Inflammatory macrophage treated with lipopolysaccharide for 1 hour (primary cell): ENCODE measurements at places on chromosomes 2 and 18.
A peak's percentile ranks its signal among the peaks of the same experiment; 100 is the strongest.

DNA sequence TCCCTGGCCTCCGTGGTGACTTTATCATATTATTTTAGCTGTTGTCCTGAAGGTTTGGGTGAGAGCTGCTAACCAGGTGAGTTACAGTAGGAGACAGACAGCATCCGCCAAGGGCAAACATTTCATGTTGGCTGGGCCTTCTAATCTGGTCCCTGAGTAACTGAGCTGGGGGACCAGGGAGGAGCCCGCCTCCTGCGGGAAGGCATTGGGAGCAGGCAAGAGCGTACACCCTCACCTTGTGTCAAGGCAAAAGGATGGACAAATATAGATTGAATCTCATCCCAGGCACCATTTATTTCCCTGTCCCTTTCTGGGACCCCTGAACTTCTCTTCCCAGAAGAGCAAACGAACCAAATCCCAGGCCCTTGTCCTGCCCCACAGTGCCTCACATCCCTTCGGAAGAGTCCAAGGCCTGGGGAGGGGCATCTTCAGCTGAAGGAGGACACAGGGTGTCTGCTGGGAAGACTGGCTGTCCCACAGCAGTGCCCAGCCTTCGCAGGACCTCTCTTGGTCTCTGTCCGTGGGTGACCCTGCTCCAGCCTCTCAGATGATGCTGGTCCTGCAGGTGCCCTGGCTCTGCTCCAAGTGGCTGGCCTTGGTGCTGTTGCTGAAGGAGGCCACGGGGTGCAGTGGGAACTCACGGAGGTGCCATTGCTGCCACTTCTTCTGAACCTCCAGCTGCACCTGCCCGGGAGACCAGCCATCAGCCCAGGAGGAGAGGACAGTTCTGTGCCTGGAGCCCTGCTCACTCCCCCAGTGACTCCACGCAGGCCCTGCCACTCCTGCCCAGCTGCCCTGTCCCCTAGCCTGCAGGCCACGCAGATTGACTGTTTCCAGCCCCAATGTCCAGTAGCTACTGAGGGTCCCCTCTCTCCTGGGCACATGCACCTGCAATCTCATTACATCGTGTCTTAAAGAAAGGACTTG is 8.2 kb downstream of the TMEM37 start:
- DNase-seq, result no peak

GRCh38 chr2:239143858-239144712 is 256.7 kb downstream of the HDAC4 start:
- DNase-seq, result peak; percentile 16

DNA sequence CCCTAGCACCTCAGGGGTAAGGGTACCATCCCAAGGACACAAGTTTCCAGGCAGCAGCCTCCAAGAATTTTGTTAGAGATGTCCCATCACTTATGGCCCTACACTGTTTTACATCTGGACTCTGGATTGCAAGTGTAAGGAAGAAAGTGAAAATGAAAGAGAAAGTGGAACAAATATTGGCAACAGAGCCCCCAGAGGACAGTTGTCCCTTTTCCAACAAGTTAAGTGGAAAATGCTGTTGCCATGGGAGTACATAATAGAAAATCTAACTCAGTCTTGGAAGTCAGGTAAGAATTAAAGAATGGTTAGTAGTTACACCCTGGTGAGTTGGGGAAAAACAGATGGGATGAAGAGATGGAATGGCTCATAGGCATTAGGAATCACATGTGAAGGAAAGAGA is 50.6 kb downstream of the TTC21B start:
- DNase-seq, result peak; percentile 33

- DNase-seq, result no peak
These were observed 196.0 kb downstream of the FHOD3 start for GRCh38 chr18:36493349-36494159.

GRCh38 chr2:181354626-181355025 is 102.6 kb upstream of the ITGA4 start:
- DNase-seq, result no peak

DNA sequence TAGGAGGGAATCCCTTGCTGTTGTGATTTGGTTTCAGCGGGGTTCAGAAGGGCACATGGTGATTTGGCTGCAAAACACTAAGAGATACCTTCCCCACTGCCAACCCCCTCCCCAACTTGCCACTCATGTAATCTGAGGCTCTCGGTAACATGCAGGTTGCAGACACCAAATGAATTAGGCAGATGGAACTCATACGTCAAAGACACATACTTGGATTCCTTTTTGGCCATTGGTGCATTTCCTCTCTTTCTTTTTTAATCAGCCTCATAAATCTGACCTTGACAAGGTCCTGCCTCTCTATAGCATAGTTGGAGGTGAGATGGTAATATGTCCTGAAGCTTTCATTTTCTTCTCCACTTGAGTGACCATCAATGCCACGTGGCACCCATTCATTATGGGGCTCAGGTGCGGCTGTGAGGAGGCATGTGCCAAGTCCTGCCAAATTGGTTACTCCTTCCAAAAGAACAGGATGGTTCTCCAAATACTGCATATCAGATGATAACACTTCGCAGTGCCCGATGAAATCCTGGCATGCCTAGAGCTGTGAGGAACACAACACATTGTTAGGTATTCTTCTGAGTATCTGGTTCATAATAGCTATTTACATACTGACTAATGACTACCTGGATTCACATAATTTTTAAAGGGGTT is 8.3 kb upstream of the TMEM178A start:
- no peak for DNase-seq

- DNase-seq, result no peak
These were observed 11.1 kb upstream of the PROC start for GRCh38 chr2:127407091-127407490.

GRCh38 chr2:119760237-119760955 is 674 bp downstream of the PTPN4 start:
- DNase-seq, result no peak

DNA sequence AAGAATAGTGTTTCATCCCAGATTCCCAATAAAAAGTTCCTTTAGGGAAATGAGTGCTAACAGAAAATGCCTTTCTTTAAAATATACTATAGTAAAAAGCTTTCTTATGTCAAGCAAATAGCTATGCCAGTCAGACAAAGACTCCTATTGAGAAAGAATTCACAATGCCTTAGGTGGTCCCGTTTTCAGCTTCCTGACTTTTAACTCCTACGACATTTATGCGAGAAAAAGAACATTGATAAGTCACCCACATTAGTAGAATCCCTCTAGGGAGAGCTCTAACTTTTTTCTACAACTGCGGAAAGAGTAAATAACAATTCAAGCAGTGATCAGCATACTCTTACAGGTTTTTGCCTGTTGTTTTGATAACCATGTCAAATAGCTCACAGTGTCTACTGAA is 750.8 kb upstream of the ACVR2A start:
- DNase-seq, result no peak

GRCh38 chr2:173520918-173521317 is 166.2 kb downstream of the CDCA7 start:
- DNase-seq, result no peak

GRCh38 chr2:67232936-67233335 is 164.2 kb upstream of the ETAA1 start:
- no peak for DNase-seq

GRCh38 chr2:241540771-241541561 is 17.6 kb upstream of the BOK start:
- DNase-seq, result peak; percentile 72

GRCh38 chr2:108492364-108492763 is 41.9 kb upstream of the LIMS1 start:
- DNase-seq, result no peak

DNA sequence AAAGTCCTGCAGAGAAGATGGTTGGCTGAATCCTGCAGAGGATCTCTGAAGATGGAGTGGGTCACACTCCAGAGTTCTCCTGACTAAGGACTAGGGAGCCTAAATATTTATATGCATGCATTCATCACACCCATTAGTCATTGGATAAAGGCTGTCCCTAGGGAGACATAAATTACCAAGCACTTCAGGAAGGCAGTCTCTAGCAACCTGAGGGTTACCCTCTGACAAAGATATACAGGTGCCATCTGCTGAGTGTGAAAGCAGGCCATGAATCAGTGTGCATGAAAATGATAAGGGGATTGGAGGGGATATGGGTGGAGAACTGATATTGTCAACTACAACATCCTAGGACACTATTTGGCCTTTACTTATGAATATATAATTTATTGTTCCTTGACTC is 294.8 kb upstream of the DDX18 start:
- no peak for DNase-seq

DNA sequence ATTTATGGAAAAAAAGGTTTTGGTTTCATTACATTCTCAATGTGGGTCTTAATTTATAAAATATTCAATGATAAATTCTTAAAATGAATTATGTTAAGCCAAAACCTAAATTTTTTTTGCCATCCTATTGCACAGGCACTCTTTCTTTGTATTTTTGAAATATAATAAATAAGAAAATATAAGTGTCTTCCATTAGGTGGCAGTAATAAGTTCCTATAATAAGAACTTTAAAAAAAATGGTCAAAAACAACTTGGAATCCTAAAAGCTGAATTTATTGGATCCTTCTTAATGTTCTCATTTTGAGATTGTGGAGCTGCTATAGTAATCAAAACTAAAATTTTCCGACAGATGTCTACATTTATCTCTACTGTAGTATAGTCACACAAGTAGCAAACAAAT is 5.7 kb downstream of the CALCRL start:
- peak; percentile 12 for DNase-seq

DNA sequence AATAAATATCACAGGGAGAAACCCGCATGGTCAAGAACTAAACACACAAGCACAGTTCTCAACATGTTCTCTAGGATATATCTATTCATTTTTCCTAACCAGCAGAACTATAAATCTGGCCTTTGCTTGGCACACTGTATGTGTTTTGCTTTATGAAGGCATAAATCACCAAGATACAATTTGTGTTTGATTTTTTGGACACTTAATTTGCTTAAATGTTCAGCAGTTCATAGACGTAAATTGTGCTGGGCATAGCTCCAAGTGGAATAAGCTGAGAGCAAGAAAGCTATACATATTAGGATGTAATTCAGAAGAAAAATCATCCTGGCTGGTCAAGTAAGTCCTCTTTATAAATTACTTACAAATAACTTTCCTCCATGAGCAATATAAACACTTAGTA is 341.5 kb upstream of the ATP5MC3 start:
- no peak for DNase-seq

DNA sequence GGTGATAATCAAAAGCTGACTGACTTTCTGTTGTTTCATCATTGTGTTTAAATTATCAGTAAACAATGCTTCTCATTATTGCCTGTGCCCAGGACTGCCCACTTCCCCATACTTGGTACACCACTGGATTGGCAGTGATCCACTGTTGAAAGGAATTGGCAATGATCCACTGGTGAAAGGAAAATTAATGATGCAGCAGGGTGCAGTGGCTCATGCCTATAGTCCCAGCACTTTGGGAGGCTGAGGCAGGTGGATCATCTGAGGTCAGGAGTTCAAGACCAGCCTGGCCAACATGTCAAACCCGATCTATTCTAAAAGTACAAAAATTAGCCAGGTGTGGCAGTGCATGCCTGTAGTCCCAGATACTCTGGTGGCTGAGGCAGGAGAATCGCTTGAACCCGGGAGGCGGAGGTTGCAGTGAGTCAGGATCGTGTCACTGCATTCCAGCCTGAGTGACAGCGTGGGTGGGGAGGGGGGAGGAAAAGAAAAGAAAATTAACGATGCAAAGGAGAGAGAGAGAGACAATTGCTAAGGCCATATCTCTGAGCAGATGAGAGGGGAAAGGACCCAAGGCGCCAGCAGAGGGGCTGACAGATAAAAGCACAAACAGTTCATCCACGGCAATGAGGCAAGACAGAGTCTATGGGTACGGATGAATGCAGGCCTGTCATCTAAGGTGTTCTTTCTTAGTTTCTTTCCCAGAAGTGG is 10.2 kb upstream of the GTF2A1L start:
- DNase-seq, result no peak

DNA sequence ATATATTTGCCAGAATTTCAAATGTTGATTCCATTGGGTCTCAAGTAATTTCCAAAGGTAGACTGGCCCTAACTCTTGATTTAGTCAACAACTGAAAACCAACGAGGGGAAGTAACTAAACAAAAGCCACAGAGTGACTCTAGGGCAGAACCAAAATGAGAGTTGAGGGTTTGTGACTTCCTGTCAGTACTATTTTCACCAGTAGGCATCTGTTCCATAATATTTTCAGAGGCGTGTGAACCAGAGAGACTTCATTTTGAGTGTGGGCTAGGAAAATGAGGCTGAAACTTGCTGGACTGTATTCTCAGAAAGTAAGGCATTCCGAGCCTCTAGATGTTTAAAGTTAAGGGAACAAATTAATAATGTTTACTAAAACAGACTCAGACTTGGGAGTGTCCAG is 70.6 kb downstream of the GDF7 start:
- no peak for DNase-seq

- no peak for DNase-seq
These were observed 20.6 kb downstream of the ATOH8 start for GRCh38 chr2:85774126-85774978.

- no peak for DNase-seq
These were observed 77.8 kb downstream of the GALNT14 start for GRCh38 chr2:31060397-31060796.

DNA sequence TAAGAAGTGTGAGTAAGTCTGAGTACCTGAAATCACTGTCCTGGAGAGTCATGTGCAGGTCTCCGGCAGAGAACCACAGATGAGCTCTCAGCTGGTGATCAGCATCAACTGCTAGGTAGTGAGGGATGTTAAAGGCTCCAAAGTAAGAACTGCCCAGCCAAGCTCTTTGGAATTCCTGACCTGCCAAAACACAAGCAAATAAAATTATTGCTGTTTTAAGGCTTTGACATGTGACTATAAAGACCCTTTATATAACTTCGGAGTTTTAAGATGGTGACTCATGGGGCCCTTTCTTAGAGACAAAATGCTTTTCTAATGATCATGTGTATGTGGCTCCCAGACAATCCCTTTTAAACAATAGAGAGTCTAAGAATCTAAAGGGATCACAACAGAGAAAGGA is 855.7 kb downstream of the TRIB2 start:
- no peak for DNase-seq

GRCh38 chr18:27645929-27646328 is 460.8 kb upstream of the CHST9 start:
- DNase-seq, result no peak

DNA sequence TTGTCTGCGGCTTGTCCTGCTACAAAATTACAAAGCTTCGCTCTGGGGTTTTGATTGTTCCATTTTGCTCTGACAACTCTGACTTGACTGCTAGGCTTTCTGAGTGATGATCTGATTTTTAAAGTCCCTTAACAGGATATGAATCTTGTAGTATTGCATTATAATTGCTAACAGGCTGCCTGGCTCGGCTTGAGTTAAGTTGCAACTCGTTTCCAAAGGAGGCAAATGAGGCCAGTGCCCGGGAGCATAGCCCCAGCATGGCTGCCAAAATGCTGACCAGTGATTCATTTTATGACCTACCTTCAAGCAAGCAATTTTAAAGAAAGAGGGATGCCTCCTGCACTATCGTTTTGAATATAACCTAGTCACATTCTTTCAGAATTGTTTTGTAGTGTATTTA is 135.4 kb downstream of the COL6A3 start:
- DNase-seq, result no peak

DNA sequence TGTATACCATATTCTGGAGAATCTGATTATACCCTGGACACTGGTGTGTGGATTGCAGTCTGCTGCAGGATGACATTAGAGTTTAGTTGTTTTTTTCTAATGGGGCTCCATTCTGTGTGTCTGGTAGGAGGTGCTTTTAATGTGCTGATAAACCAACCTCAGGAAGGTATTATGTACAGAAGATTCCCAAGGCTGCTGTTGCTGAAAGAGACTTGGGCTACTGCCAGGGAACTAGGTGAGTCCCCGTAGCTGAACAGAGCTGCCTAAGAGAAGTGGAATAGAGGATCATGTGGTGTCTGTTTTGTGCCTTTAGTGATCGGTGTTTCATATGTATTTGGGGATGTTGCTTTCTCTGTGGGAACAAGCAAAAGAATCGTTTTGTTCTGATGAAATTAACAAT is 16.5 kb downstream of the SPATA3 start:
- DNase-seq, result no peak
